Stimulated activated CD4-positive, alpha-beta T cell treated with anti-CD3 and anti-CD28 coated beads, Interleukin-1b, Interleukin-23, amount 100 ng/mL, for 4 hours (primary cell): ENCODE measurements at places on chromosomes 13 and 19.

DNA sequence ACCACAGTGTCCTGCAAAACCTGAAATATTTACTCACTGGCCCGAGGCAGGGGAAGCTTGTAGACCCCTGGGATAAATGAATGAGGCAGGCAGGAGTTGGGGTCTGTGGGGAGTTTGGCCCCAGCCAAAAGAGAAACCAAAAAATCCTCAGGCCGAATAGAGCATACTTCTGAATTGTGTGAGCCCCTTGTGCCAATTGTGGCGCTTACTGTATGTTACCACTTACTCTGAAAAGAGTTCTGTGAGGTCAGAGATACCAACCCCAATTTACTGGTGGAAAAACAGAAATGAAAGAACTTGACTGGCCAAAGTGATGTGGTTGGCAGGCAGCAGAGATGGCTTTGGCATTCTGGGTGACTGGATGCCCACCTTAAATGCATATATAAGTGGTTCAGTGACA, 6.9 kb downstream of the CARM1 start:
- DNase-seq: no peak

DNA sequence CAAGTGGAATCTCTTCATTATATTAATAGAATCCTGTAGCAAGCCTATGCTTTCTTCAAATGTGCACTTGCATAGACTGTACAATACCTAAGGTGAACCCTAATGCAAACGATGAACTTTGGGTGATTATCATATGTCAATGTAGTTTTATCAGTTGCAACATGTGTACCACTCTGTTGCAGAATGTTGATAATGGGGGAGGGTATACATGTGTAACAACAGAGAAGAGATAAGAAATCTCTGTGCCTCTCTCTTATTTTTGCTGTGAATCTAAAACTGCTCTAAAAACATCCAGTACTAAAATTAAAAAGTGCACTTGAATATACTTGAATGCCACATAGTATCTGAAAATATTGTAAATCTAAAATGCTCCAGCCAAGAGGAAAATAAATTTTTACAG, 820.8 kb upstream of the MIR17HG start:
- DNase-seq: no peak

DNA sequence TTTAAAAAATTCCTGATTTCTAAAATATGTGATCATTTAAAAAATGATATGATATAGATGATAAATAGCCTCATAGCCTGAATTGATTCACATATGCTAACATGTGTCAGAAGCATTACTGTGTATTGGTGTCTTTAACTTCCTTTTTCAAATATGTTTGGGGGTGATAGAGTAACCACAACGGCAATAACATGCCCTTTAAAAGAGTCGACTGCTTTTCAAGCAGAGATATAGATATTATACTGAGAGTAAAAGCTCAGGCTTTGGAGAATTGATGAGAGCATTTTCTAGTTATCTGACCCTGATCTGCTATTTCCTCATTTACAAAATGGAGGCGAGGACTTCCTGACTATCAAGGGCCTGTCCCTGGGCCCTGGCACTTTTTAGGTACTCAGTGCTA, 260.5 kb downstream of the DCT start:
- no peak for DNase-seq

- DNase-seq: no peak
Observed at GRCh38 chr13:72122661-72123255, 255.8 kb upstream of the DACH1 start.

GRCh38 chr19:47353307-47353712, 4.2 kb downstream of the DHX34 start:
- no peak for DNase-seq

GRCh38 chr13:77409412-77409811, 82.5 kb upstream of the MYCBP2 start:
- no peak for DNase-seq

- no peak for DNase-seq
Observed at GRCh38 chr19:39710333-39710890, 6.1 kb downstream of the LGALS14 start.

DNA sequence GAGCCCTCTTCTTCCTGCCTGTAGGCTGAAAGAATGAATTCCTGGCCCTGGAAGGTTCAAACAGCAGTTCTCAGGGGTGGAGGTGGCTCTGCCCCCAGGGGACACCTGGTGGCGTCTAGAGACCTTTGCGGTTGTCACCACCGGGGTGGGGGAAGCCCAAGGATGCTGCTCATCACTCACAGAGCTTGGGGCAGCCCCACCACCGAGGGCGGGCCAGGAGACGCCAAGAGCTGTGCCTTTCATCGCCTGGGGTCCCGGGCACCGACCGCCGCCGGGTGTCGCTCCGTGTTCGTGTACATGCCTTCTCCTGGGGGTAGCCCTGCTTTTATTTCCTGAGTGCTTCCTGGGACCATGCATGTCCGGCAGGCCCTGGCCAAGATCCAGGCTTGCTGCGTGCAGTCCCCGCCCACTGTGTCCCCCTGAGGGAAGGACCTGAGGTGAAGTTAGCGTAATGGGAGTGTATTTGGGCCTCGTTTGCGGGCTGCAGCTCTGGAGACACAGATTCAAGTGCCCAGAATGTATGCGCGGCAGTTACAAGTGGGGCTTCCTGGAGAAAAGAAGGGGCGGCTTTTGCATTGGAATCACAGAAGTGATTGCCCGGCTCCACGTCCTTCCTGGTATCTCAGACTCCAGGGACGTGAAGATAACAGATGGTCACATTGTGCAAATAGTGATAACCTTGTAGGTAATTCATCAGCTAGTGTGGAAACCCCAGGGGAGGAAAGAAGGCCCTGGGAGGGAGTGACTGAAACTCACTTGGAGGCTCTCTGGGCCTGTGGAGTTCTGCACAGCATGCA, 7.8 kb downstream of the DOT1L start:
- peak; percentile 68 for DNase-seq
